Thoracic aorta endothelial cell (primary cell): ENCODE measurements at places on chromosomes 7 and 10. TPM values are rescaled to one million over a fixed set of nuclear protein-coding genes. Genes with fewer than 3 reads are reported as not detected.

The TRPV5 gene
- not detected in 2 replicates for total RNA-seq

The GPR85 gene
- 0.53 and 6.2 TPM in 2 replicates for total RNA-seq

The ORAI2 gene
- 51.2 and 62.2 TPM in 2 replicates for total RNA-seq

The CHPF2 gene
- total RNA-seq = 59.7 and 61.5 TPM in 2 replicates
